ENCODE measurements at places on chromosomes 1 and 21.

- no peak for DNase-seq
Measured at GRCh38 chr1:65703853-65704252, 88.8 kb upstream of the PDE4B start.

DNA sequence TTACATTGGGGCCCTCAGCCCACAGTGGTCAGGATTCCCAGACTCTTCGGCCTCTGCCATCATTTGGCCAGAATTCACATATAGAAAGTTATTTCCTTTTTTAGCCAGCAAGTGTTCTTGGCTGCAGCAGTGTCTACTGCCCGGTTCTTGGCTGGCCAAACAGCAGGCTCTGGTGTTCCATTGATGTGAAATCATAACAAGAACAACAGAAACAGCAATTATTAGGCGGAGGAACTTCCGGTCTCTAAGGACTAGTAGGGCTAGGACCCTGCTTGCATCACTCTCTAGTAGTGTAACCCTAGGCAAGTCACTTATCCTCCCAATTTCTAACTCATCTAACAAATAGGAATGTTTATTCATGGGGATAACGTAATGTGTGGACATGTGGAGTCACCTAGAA, 8.7 kb upstream of the GJA5 start:
- no peak for DNase-seq

DNA sequence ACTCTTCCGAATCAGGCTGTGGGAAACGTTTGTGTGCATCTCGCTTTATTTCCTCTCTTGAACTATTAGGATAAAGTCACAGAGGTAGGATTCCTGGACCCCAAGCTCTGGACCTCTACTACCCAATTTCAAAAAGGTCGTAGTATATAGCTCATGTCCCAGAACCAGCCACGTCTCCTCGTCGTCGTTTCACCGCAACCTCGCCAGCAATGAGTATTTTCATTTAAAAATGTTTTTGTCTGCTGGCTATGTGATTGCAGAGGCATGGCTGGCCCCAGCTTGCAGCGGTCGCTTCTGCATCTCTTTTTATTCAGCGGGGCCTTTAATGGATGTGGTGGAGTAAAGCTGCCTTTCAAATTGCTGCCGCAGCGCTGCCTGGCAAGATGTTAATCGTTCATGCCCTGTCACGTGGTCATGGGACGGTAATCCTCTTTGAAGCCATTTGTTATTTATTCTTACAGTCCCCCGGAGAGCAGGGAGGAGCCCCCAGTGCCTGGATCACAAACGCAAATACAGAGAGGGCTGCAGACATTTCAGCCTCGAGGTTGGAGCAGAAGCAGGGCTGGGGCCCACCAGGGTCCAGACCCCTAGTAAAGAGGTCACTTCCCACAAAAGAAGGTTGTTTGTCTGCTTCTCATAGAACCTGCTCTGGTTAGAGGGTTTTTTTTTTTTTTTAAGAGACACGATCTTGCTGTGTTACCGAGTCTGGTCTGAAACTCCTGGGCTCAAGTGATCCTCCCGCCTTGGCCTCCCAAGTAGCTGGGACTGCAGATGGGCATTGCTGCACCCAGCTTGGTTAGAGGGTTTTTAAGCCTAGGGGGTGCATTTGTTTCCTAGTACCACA, 11.6 kb upstream of the NPHP4 start:
- no peak for DNase-seq

- DNase-seq: no peak
Measured at GRCh38 chr1:41374711-41375110, 13.5 kb downstream of the FOXO6 start.

DNA sequence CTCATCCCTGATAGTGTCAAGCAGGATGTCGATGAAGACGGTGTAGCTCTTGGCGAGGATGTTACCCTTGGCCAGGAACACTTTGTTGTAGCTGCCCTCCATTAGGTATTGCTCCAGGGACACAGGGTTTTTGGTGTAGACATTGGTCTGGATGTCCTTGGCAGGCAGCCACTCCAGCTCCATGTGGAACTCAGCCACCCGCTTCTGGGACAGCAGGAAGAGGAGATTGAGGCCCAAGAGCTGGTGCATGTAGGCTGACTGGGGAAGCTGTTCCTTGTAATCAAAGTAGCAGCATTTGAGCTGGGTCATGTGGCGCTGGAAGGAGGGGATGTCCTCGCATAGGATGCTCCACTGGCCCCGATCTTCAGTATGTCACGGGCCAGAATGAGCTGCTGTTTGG, 9.5 kb downstream of the IL6R start:
- no peak for DNase-seq

DNA sequence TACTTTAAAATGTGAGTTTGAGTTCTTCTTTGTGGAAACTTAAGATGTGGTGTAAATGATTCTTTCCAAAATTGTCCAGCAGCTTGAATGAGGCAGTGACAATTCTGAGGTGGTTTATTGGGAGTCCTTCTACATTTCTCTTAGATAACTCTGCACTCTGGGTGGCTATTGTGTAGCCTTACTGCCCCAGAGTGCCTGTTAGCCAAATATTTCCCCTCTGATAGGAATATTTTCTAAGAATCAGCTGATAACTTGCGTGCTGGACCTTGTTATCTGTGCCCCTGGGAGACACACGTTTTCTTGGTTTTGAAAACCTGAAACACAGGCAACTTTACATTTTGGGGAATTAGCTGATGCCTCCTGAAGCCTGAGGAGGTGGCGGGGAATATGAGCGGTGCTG, 91.6 kb downstream of the CD247 start:
- DNase-seq: no peak

GRCh38 chr1:183582021-183582713, 8.1 kb downstream of the NCF2 start:
- no peak for DNase-seq

- no peak for DNase-seq
Measured at GRCh38 chr1:64033667-64034220, 169.7 kb upstream of the UBE2U start.

- peak; percentile 81 for DNase-seq
Measured at GRCh38 chr1:203268901-203269653, 36.2 kb upstream of the BTG2 start.

GRCh38 chr1:195773931-195774330, 834.3 kb downstream of the KCNT2 start:
- DNase-seq: no peak

DNA sequence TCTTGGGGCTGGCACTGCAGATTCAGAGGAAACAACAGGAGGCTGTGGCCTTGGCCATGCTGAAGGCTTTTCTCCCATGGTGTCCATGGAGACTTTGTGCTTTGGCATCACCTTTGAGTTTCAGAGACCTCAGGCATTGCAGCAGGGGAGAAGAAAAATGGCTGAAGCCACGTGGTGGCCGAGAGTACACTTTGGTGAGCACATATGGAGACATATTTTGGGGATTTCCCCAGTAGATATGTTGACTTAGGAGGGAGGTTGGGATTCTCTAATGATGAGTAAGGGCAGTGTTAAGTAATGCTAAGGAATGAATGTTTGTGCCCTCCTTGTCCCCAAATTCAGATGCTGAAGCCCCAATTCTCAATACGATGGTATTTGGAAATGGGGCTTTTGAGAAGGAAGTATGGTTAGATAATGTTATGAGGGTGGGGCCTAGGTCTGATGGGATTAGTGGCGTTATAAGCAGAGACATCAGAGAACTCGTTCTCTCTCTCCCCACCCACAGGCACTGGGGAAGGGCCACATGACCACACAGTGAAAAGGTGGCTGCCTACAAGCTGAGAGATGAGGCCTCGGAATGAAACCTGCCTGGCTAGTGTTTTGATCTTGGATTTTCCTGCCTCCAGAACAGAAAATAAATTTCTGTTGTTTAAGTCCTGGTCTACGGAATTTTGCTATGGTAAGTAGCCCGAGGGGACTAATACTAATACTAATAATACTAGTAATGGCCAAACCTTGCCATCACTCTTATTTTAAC, 98.6 kb downstream of the TBX19 start:
- DNase-seq: no peak

- no peak for DNase-seq
Measured at GRCh38 chr1:69320757-69321211, 246.9 kb upstream of the LRRC7 start.

DNA sequence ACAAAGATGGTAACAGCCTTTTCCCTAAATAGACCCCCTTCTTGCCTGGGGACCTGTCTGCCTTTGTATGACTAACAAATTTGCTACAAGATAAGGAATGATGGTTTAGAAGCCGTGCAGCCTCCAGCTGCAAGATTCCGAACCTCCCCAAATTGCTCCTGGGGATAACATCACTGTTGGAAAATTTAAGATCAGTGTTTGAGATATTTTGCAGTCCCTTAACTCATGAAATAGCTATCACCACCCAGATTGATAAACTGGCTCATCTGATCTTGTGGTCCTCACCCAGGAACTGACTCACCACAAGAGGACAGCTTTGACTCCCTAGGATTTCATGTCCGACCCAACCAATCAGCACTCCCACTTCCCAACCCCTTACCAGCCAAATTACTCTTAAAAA, 254.7 kb downstream of the USH2A start:
- DNase-seq: no peak

- DNase-seq: no peak
Measured at GRCh38 chr1:233086961-233087881, 136.8 kb downstream of the NTPCR start.

- no peak for DNase-seq
Measured at GRCh38 chr1:92333668-92334067, 34.8 kb downstream of the RPAP2 start.

- no peak for DNase-seq
Measured at GRCh38 chr1:46526691-46527291, 24.7 kb downstream of the KNCN start.

DNA sequence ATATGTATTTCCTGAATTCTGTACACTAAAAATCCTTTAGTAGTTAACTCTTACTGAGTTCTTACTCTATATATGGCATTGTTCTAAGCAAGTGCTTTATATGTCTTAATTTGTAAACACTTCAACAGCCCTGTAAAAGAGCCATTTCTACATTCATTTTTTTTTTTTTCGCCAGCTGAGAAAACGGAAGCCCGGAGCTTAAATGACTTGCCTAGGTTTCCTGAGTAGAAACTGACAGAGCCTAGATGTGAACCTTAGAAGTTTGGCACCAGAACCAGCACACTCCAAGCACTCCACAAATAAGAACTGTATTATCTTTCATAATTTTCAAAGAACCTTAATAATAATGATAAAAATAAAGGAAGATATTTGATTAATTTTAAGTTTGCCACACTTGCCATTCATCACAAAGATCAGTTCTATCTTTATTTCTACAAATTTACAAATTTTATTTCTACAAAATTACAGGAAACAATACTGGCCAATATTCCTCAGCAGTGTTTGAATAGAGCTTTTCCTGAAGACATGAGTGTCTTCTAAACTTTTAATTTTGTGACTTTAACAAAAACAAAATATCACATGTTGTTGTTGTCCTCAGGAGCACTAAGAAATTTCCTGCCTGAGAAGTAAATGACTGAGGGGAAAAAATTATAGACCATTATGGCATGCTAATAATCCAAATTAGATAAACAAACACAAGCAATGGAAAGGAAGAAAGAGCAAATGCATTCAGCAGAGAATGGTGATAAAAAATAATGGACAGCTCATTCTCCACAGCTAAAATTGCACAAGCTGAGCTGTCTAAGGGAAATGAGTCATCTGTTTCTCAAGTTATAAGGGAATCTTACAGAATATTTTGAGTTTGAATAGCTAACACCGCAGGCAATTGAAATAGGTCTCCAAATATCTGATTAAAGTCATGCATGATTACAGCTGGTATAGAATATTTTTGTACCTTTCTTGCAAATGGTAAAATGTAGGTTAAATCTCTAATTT, 71.2 kb downstream of the DPYD start:
- DNase-seq: peak; percentile 66

- no peak for DNase-seq
Measured at GRCh38 chr1:74323937-74324473, 88.8 kb downstream of the TNNI3K start.

DNA sequence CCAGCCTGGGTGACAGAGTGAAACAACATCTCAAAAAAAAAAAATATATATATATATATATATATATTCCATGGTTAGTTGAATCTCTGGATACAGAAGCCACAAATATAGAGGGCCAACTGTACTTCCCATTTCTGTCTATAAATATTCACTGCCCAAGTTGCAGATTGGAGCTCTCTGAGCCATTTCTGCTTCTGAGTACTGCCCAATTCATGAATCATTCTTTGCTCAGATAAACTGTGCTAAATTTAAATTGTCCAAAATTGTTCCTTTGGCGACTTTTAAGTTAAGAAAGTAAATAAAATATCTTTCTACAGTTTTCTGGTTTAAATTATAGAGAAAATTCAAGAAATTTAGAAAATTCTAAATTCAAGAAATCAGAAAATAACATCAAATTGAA, 23.2 kb upstream of the C1orf146 start:
- no peak for DNase-seq

GRCh38 chr1:169795687-169796086, 980 bp upstream of the METTL18 start:
- peak; percentile 15 for DNase-seq

DNA sequence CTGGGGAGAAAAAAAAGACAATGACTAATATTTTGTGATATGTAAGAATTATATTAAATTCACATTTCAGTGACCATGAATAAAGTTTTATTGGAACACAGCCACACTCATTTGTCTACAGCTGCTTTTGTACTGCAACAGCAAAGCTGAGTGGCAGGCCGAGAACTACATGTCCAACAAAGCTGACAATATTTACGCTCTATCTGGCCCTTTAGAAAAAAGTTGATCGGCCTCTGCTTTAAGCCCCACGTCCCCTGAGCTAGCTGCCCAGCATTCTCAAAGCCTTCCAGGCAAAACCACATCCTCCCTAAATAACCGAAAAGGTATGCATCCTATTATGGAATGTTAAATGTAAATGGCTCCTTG, 8.6 kb downstream of the SLC2A1 start:
- DNase-seq: peak; percentile 52

DNA sequence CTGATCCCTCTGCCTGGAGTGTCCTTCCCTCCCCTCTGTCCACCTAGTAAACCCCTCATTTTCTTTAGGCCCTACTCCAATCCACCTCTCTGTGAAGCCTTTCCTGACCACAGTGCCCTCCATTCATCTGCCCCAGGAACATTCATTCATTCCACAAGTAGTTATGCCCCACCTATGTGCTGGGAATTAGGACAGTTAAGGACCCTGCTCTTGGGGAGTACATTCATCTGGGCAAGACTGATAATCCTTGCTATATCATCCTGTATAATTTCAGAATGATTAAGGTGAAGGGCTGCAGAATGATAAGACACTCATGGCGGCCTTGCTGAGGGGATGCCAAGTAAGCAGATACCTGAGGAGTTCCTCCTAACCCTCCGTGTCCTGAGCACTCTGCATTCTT, 10.3 kb upstream of the FAM20B start:
- no peak for DNase-seq

DNA sequence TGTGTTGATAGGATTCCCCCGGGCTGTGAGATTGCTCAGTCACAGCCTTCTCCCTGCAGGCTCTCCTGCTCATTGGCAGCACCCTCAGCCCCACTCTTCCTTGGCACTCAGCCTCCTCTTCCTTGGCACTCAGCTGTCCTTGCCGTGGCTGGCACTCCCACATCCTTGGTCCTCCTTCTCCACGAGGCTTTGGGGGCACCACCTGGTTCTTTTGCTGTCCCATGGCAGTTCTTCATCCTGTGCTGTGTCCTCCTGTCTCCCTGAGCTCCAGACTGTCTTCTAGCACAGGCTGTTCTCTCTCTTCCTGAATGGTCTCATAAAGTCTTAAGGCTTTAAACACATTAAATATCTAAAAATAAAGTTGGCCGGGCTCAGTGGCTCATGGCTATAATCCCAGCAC, 27.0 kb downstream of the PKNOX1 start:
- DNase-seq: no peak
